ENCODE measurements at places on chromosomes 3 and 15.

DNA sequence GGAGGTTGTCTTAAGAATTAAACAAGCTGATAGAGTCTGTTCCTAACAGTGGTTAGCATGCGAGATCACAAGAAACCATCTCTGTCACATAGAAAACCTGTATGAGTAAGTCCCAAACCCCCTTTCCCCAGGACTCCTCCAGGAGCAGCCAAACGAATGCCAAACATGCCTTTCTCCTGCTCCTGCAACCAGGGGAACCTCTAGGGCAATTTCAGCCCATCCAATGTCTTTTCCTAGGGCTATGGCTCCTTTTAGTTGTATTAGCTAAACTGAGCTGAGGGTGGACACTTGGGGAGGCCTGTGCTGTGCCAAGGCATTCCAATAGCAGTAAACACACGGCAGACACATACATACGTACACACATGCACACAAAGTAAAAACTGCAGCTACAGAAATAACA is 36.5 kb upstream of the TIMP4 start:
- DNase-seq, result peak; percentile 31

DNA sequence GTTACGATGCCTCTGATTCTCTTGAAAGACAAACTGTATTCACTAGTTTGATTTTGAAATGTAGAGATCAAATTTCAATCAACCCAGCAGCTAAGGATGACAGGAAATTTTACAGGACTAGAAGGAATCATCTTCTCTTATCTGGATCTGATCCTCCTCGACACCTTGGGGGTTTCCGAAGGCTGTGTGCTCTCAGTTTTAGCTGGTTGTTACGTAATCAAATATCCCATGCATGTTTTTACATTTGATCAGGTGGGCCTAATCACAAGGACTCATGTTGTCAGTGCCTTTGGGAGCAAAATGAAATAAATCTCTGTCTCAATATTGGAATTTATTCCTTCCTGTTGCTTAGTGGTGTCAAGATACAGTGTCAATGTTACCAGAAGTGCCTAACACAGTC is 141.9 kb upstream of the TNIK start:
- DNase-seq, result no peak

DNA sequence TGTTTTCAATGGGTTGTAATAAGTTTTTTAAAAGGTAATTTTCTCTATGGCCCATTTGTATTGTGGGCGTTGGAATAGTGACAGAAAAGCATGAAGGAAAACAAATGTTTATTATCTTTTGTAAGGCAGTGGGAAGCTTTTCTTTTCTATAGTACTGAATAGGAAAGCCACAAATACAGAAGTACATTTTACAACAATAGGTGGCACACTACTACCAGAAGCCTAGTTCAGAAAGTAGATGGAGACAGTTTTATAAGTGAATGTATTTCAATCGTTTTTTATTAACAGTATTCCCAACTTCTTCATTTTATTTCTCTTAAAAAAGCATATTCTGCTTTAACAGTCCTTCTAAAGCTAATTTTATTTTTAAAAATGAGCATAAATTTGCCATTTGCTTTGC is 296.7 kb downstream of the PTPRG start:
- DNase-seq, result peak; percentile 31

- DNase-seq, result no peak
These were observed 26.9 kb upstream of the ARRDC4 start for GRCh38 chr15:97933589-97933988.
